ENCODE measurements at places on chromosomes 6 and 20.

GRCh38 chr20:60057866-60058807 is 99.9 kb downstream of the CDH26 start:
- DNase-seq: no peak

GRCh38 chr6:54598787-54599313 is 247.7 kb upstream of the FAM83B start:
- DNase-seq: no peak

DNA sequence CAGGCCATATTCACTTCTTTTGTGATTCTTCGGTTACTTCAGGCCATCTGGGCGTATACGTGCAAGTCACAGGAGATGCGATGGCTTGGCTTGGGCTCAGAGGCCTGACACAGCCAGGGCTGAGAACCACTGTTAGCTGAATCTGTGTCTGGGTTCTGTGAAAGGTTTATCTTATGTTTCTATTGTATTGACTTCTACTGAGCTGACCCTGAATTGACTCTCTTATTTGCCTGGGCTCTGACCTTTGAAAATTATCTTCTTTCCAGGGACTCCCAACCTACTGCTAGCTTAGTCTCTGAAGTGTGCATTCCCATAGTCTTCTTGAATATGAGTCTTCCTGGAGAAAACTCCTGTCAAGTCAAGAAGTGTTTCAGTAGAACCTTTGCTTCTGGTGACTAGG is 226.4 kb upstream of the SOX4 start:
- no peak for DNase-seq

GRCh38 chr6:107495196-107495643 is 5.3 kb downstream of the SOBP start:
- no peak for DNase-seq

DNA sequence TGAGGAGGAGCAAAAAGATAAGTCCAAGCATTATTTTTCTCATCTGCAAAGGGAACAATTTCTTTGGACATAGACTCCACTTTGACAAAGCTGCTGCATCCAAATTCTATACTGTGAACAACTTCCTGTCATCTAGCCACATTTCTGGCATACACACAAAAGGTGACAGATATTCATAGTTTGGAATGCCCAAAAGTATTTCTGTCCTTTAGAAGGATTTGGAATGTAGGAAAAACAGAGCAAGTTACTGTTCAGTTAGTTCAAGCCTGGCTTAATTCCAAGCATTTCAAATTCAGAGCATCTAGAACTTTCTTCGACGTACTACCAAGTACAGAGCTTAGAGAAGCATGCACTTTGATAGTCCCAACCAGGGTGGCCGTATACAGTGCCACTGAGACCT is 134.0 kb downstream of the PDE7B start:
- no peak for DNase-seq

DNA sequence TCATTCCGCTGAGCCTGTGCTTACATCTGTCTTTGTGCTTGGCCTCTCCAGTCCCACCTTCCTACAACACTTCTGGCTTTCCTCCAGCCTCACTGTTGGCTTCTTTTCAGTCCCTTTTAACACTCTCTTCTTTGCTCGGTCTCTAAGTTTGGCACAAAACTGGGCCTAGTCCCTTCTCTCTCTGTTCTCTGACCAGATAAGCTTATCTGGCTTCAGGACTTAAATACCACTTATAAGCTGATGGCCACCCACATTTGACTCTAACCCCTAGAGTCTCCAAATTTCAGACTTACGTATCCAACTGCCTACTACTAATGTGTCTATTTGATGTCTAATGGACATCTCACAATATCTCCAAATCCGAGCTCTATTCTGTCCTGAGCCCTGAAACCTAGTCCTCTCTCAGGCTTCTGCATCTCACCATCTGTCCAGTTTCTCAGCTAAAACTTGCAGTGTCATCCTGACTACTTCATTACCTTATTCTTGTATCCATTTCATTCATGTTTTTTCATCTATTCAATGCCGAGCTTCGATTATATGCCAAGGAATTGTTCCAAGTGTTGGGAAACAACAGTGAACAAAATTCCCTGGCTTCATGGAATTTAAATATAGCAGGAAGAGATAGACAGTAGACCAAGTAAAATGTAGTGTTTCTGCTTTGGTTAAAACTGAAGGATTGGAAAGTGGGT is 40.1 kb downstream of the TBPL1 start:
- DNase-seq: no peak

GRCh38 chr20:38170219-38170825 is 5.3 kb upstream of the TGM2 start:
- DNase-seq: no peak

- no peak for DNase-seq
Observed at GRCh38 chr6:127749095-127749494, 151.8 kb downstream of the THEMIS start.

DNA sequence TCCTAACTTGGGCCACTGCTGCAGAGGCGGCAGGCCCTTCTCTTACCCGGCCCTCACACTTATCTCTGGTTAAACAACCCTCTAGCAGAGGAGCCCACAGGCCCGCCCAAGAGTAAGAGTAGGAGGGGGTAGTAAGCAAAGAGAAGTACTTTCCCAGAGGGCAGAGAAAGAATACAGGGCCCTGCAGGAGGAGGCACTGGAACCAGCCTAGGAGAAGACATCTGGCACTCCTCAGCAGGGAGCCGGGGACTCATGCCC is 10.1 kb downstream of the MTCH1 start:
- DNase-seq: no peak

GRCh38 chr20:18404172-18404571 is 62.7 kb downstream of the DZANK1 start:
- no peak for DNase-seq

DNA sequence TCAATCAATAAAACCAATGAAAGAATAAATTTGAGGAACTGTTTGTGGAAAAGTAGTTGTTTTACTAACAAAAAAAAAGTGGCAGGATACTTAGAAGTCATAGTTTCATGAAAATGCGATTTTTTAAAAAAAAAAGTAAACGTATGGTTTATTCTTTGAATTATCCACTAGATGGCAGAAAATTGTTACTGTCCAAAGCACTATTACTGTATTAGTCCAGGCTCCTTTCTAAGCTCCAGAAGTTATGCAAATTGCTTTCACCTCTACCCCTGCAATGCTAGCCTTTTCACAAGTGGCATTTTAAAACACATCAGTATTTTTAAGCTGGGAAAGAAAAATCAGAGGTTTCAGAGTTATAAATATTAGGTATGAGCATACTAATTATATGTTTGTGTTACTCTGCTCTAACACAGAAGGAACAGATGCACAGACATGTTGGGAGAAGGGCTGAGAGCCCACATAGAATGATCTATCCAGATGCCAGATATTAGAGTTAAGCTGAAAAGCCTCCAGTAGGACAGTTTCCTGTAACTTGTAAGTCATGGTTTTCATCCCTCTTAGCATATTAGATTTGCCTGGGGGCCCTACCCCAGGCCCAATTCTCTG is 63.9 kb downstream of the FHL5 start:
- DNase-seq: no peak

DNA sequence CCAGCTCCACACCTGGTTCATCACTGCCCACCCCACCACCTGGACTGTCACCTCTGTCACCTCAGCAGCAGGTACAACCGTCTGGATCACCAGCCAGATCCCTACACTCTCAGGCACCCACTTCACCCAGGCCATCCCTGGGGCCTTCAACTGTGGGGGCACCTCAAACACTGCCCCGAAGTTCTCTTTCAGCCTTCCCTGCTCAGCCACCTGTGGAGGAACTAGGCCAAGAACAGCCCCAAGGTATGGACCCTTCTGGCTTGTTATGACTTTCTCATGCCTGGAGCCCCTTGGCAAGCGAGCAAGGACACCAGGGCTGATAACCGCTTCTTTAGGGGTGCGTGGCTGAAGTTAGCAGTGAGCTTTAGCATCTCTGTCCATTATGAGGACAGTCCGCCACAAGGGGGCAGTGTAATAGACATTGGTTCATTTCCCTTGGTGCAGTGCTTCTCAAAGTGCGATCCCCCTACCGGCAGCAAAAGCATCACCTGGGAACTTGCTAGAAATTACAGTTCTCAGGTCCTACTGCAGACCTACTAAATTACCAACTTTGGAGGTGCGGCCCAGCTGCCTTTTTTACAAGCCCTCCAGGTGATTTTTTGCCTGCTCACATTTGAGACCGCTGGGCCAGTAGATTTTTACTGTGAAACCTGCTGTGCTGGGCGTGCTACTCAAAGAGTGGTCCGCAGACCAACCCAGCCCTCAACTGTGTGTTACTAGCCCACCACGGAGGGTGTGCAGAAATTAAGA is 32.5 kb downstream of the PNPLA1 start:
- peak; percentile 85 for DNase-seq

- DNase-seq: no peak
Observed at GRCh38 chr6:1390946-1391799, 1.8 kb downstream of the FOXF2 start.

GRCh38 chr20:10468340-10468845 is 33.3 kb downstream of the SLX4IP start:
- no peak for DNase-seq

DNA sequence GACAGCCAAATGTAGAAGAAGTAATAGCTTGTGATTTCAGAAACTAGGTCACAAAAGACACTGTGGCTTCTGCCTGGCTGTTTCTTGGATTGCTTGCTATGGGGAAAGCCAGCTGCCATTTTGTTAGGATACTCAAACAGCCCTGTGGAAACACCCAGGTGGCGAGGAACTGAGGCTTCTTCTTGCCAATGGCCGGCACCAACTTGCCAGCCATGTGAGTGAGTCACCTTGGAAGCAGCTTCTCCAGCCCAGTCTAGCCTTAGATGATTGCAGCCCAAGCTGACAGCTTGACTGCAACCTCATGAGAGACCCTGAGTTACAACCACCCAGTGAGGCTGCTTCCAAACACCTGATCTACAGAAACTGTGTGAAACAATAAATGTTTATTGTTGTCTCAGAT is 11.9 kb upstream of the KIAA1755 start:
- DNase-seq: no peak

- DNase-seq: no peak
Observed at GRCh38 chr6:15501826-15502445, 160.9 kb downstream of the DTNBP1 start.

- DNase-seq: no peak
Observed at GRCh38 chr20:59630526-59630925, 26.2 kb downstream of the PHACTR3 start.

DNA sequence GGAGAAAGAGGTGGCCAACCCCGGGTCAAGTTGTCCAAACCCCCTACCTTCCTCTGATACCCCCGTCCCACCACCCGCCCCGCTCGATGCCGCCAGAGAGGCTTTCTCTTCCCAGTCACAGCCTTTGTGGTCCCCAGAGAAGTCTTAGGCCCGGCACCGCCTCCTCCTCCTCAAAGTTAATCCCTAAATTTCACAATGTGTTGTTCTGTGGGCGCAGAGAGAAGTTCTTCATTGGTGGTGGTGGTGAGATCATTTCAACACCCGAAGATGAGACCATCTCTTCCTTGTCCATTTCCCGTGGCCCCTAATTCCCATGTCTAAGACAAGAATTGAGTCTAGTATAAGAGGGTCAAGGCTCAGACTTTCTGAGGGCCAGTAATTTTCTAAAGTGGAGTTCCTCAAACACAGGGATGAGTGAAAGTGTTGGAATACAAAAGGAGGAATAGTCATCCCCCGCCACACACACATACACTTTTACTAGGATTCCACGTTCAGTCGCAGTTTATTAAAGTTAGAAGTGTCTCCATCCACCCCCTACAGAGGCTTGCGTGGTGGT is 10.4 kb downstream of the TRIM31 start:
- DNase-seq: no peak

DNA sequence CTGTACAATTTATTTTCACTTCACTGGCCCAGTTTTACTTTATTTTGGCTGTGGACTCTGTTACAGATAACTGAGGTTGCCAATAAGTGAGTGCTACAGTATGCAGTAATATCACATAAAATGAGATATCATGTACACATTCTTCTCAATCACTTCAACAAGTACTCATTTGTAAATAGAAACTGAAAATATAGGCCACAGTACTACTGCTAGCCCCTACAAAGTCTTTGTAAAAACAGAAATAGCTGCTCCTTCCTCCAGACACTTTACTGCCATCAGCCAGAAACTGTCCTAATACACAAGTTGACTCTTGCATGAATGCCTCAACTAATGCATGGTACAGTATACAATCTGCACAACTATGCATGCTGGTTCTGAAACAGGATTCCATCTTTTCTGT is 9.2 kb downstream of the DTNBP1 start:
- no peak for DNase-seq

DNA sequence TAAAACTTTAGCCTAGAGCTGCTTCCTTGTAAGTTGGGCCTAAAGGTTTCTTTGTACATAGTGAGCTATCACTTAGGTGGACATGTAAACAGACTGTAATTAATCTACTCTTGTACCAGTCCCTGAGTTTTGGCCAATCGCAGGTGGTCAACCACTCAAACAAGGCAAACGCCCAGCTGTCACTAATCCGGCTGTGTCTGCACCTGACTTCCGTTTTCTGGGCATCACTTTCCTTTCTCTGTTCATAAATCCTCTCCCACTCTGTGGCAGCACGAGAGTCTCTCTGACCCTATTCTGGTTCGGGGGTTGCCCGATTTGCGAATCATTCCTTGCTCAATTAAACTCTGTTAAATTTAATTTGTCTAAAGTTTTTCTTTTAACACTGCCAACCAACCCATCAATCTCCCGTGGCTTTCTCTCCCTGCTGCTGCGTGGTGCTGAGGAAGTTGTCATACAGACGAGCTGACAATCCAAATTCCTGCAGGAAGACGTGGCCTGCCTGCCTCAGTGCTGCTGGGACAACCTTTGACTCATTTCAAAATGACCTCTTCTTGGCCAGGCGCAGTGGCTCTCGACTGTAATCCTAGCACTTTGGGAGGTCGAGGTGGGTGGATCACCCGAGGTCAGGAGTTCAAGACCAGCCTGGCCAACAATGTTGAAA is 206.3 kb downstream of the QKI start:
- no peak for DNase-seq

DNA sequence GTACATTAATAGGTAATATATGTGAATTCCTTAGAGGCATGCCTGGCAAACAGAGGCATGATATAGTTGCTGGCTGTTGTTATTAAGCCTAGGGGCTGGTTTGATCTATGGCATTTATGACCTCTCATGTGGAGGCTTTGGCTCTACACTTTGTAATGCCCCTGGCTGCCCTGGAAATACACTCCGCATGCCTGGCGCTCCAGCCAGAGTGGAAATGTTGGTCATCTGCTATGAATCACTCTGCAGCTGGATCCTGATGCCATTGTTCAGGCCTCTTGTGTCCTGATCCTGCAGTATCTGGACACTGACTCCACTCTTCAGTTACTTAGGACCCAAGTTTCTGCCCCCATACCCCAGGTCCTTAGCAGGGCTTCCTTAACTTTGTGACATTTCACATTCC is 200.5 kb upstream of the PCSK2 start:
- DNase-seq: no peak
